ENCODE measurements at places on chromosomes 5 and 9.

DNA sequence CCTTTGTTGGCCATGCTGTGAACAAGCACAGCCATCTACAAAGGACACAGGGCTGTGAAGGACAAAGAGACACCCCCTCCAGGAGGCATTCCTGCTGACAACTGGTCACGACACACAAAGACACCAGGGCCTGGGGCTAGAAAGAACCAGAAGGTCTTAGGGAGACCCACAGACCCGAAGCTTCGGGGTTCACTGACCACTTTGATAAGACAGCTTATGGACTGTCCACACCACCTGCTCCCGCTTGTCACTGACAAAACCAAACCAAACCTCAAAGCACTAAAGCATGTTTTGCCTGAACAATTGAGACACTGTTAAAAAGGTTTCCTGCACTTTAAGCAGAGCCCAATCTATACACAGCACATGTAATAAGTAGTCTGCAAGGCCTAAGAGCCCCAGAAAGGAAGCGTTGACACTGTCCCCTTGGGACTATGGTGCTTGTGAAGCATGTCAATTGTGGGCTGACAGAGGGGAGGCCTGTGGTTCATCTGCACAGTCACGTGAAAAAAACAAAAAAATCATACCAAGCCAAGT lies 185.0 kb downstream of the GAPVD1 start:
- DNase-seq: no peak

DNA sequence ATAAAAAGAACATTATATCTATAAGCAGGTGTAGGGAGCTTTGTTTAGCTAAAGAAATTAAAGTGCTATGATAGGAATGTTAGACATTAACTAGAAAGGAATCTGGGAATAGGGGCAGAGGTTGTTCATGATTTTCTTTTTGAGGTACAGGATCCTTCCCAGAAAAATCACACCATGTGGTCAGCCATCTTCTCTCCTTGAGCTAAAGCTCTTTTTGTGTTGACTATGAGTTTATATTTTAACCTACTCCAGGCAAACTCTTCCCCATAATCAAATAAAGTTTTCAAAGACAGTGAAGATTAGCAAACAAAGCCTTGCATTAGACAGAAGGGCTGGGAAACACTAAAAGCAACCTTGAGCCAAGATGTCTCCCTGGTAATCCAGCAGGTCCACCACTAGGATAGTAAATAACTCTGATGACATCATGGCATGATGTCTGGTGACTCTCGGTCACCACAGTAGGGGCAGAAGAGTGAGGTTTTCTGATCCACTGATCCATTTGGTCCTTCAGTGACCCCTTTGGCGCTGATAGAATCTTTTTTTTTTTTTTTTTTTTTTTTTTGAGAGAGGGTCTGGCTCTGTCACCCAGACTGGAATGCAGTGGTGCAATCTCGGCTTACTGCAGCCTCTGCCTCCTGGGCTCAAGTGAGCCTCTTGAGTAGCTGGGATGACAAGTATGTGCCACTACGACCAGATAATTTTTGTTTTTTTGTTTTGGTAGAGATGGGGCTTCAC lies 30.6 kb upstream of the IL6ST start:
- DNase-seq: no peak

- no peak for DNase-seq
Observed at GRCh38 chr5:129481161-129481560, 21.1 kb downstream of the ADAMTS19 start.

GRCh38 chr9:14393418-14393817 lies 79.5 kb upstream of the NFIB start:
- DNase-seq: no peak

GRCh38 chr5:158060212-158060611 lies 201.3 kb upstream of the CLINT1 start:
- DNase-seq: no peak

DNA sequence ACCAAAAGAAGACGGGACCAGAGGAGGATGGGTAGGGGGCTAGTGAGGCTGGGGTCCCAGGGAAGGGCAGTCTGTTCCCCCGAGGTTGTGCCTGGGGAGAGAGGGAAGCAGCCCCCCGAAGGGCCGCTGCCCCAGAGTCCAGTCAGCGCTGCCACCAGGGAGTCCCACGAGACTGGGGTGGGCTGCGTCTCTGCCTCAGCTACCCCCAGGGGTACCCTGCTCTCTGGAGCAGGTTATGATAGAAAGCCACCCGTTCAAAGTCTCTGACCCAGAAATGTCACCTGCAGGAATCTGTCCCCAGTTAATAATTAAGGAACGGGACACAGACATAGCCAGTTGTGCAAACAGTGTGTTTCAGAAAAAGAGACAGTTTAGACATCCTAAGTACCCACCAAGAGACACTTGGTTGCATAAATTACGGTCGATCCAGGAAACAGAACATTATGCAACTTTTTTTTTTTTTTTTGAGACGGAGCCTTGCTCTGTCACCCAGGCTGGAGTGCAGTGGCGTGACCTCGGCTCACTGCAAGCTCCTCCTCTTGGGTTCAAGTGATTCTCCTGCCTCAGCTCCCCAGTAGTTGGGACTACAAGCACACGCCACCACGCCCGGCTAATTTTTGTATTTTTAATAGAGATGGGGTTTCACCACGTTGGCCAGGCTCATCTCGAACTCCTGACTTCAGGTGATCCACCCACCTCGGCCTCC lies 10.7 kb upstream of the AGPAT2 start:
- DNase-seq: no peak

DNA sequence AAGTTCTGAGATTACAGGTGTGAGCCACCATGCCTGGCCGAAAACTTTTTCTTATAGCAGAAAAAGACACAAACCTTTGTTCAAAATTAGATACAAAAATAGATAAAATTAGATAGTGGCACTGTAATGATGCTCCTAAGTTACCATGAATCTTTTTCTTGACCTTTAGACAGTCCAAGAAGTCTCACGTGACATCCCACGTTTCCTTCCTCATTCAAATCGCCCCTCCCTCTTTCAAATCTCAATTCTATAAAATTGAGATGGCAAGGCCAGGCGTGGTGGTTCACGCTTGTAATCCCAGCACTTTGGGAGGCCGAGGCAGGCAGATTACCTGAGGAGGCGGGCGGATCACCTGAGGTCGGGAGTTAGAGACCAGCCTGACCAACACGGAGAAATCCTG lies 7.7 kb upstream of the ZCCHC10 start:
- DNase-seq: no peak

DNA sequence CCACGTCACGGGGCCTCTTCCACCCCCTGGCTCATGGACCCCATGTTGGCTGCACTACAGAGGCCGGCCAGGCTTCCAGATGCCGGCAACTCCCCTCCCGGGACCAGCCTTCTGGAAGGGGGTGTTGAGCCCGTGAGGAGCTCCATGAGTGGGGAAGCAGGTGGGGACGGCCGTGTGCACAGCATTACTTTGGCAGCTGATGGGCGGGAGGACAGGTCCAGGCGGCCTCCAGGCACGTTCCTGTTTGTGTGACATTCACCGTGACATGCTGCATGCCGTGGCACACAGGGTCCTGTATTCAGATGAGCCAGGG lies 29.1 kb upstream of the ABO start:
- no peak for DNase-seq

GRCh38 chr9:70409800-70410199 lies 4.7 kb downstream of the KLF9 start:
- no peak for DNase-seq

GRCh38 chr9:105500108-105500766 lies 52.4 kb downstream of the FSD1L start:
- no peak for DNase-seq

- no peak for DNase-seq
Observed at GRCh38 chr5:78547731-78548615, 100.6 kb downstream of the LHFPL2 start.

DNA sequence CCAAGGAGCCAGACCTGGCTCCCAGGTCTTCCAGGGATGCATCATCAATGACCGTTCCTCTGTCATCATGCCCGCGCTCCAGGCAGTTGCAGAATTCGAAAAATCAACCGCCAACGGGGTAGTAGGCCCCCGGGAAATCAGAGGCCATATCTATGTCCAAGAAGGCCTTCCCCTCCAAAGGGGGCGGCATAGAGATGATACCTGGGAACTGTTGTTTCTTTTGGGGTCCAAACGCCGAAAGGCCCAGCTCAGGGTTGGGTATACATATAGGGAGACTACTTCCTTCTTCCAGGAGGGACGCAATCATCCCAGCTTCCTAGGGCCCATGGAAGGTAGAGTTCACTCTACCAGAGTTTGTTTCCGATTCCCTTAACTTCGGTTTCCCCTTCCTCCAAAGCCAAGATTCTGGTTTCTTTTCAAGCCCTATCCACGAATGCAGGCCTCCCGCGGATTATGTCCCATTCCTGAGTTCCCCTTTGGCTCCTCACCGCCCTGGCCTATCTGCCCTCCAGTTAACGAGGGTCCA lies 754 bp downstream of the DCAF12 start:
- DNase-seq: no peak

DNA sequence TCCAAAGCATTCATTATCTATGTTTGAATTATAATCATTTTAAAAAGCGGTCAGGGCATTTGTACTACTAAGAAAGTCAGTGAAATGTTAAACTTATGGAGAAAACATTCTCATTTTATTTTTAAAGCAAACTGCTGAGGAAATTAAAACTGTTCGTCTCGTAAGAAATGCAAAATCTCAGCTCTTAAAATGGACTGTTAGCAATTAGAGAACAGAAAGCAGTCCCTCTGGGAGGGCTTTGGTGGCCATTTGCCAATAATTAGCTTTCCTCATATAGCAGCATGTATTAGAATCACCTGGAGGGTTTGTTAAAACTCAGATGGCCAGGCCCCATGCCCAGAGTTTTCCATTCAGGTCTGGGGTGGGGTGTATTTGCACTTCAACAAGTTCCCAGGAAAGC lies 120.7 kb upstream of the RASEF start:
- no peak for DNase-seq

GRCh38 chr5:74738406-74738805 lies 28.5 kb downstream of the GFM2 start:
- DNase-seq: no peak

DNA sequence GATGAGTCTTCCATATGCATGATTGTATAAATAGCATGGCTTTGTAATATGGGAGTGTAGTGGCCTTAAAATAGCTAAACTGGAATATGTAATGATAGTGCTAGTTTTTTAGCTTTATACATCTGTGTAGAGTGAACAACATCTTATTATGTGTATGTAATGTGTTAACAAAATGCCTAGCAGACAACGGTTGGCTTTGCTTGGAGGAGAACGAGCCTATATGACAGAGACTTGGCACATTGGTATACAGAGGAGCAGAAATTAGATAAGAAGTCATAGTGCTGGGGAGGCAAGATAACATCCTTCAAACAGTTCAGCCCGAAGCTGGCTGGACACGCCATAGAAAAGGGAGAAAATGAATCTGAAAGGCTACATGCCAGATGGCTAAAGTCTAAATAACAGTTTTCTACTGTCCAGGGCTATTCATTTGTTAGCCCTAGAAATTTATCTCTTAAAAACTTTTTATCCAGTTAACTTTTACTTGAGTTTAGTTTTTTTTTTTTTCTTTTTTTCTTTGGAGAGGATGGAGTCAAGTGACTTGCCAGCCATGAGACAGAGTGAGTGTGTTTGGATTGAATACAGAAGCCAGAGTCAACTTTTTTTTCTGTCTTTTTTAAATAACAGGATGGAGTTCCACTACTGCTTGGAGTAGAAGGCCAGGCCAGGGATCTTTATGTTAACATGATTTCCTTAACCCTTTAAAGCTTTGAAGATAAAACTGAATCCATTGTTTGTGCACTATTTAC lies 214.4 kb upstream of the ACTBL2 start:
- DNase-seq: no peak

- DNase-seq: no peak
Observed at GRCh38 chr5:170427672-170428236, 38.6 kb upstream of the KCNMB1 start.

DNA sequence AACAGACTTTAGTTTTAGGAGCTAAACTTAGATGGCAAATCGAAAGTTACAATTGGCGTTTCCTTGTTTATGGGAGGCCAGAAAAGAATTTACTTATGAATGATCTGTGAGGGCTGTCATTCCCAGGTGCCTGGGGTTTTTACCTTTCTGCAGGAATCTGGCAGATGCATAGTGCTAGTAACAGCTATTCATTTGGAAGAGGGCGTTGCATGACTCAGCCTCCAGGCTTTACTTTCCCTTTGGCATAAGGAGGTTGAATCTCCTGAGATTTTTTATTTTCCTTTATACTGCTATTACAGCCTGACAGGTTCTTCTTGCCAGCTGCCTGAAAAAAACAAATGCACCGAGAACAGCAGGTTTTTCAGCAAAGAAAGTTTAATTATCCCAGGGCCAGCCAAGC lies 30.0 kb downstream of the CARD6 start:
- no peak for DNase-seq

DNA sequence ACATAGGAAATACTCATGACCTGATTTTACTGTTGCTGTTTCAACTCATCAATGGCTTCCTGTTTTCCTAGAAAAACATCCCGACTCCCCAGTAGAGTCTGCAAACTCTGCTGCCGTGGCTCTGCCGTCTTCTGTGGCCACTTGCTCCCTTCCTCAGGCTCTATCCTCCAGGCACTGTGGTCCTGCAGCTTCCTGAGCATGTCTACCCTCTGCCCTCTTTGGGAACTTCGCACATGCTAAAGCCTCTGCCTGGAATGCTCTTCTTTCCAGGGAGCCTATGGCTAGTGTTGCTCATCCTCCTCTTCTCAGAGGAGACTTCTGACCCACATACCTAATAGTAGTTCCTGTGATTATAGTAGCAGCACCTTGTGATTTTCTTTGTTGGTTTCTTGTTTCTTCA lies 256.9 kb downstream of the MAN2A1 start:
- DNase-seq: no peak

DNA sequence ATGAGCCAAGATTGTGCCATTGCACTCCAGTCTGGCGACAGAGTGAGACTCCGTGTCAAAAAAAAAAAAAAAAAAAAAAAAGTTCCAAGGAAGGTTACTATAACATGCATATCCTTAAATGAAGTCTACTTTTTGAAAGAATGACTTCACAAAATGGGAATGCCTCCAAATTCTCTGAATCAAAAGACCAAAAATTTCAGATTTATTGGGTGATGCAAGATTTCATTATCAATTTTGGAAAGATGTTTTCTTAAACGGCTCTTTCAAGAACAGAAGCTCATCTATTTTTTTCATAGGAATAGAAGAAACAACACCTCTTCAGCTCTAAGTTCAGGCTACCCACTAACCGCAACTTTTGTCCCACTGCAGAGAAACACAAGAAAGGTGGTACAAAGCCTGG lies 69.9 kb downstream of the AUH start:
- DNase-seq: no peak

- DNase-seq: no peak
Observed at GRCh38 chr9:122394265-122395125, 23.7 kb downstream of the PTGS1 start.

GRCh38 chr9:114925039-114925438 lies 5.4 kb downstream of the TNFSF8 start:
- no peak for DNase-seq

DNA sequence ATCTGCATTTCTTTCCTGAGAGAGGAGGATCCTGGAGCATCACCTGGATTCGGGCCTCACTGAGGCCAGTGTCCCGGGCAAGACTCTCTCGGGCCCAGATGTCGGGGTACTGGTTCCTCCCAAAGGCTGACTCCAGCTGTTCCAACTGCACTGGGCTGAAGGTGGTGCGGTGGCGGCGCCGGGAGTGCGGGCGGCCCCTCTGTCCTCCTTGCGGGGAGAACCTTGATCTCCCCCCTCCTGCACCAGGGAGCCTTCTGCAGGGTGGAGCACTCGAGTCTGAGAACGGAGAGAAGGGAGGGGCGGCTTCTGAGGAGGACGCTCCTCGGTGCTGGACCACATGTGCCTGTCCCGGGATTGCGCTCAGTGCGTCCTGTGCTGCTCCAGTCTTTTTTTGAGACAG lies 2.0 kb downstream of the PROP1 start:
- DNase-seq: no peak

GRCh38 chr5:61744690-61745619 lies 412.9 kb downstream of the ZSWIM6 start:
- no peak for DNase-seq
